Activated CD8-positive, alpha-beta memory T cell treated with anti-CD3 and anti-CD28 coated beads, Interleukin-2, amount 10 ng/mL, durations not matched to agents 7 days and 5 days (primary cell): ENCODE measurements at places on chromosomes 6 and 20. TPM values are rescaled to one million over a fixed set of nuclear protein-coding genes. Genes with fewer than 3 reads are reported as not detected.

DNA sequence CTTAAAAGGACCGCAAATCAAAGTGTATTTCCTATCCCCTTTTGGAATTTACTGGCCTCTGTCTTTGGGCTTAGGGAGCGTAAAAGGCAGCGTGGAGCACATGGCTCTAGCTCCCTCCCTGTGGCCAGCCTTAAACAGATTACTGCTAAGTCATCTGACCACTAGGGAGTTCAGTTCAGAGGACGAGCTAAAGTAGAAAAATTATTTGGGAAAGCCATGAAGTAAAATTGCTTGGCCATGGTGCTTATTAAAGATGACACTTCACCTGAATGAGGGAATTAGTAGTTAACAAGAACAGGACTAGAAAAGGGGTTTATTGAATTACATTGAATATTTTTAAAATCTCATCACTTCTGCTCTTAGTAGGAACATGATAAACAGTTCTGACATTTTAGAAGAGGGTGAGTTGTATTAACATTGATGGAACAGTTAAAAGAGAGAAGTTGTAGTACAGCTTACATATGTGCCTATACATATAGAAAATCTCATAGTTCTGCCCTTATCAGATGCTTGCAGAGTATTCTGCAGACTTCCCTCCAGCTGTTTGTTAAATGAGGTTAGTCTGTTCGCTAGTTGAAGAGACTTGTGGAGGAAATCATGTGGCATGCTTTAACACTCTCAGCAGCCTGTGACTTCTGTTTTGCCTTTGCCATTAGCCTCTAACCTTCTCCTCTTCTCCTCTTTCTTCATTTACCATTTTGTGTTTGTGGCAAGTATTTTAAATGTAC is 31.2 kb upstream of the MAPK13 start:
- DNase-seq = no peak

- DNase-seq = peak; percentile 82
These were observed 47.0 kb downstream of the WDR27 start for GRCh38 chr6:169654598-169655391.

GRCh38 chr20:23039136-23039875 is 4.2 kb downstream of the SSTR4 start:
- no peak for DNase-seq

- DNase-seq = no peak
These were observed 70.3 kb upstream of the SLC22A23 start for GRCh38 chr6:3526962-3527650.

GRCh38 chr20:1331801-1332453 is 3.0 kb upstream of the SDCBP2 start:
- DNase-seq = peak; percentile 37

LRRC73 gene
- 0.09 TPM for total RNA-seq

- no peak for DNase-seq
These were observed 132.7 kb downstream of the TSHZ2 start for GRCh38 chr20:53104884-53105283.

DNA sequence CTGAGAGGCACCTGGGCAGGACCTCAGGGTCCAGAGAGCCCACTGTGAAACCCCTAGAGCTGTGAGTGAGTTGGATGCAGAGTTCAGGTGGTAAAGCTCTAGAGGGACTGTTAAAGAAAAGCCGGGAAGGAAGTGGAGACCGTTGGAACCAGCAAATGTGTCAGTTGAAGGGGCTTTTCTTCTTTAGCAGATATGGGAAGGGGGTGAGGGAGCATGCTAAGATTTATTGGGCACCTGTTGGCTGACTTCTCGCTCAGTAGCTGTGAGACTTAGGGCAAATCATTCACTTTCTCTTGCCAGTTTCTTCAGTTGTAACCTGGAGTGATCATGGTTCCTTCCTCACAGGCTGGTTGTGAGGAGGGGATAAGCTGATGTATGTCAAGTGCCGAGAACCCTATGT is 287.7 kb downstream of the DHX35 start:
- DNase-seq = no peak

TMEM239 gene
- not detected for total RNA-seq

GRCh38 chr6:146106532-146106931 is 77.7 kb downstream of the GRM1 start:
- DNase-seq = no peak

DNA sequence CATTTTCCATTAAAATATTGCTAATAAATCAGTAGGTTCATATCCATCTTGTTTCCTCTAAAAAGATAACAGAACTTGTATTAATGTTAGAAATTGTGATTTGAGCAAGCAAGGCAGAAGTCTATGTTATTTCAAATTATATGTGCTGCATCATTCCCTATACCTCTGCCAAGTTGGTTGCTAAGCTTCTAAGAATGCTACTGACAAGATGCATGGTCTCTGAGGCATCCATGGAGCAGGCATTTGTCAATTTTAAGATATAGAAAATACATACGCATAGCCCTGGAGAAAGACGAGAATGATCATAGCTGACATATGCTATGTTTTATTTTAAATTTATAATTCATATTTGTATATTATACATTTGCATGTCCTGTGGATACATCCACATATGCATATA is 168.3 kb upstream of the THEMIS start:
- DNase-seq = no peak

MAFB gene
- total RNA-seq = 0.09 TPM

- no peak for DNase-seq
These were observed 38.2 kb downstream of the FAM8A1 start for GRCh38 chr6:17638212-17638715.

FAM209B gene
- total RNA-seq = 1.3 TPM

EEF1A2 gene
- 0.84 TPM for total RNA-seq

HEY2 gene
- not detected for total RNA-seq
